Hindlimb muscle (tissue), 1 donor: ENCODE measurements at places on chromosomes 2 and 18.

DNA sequence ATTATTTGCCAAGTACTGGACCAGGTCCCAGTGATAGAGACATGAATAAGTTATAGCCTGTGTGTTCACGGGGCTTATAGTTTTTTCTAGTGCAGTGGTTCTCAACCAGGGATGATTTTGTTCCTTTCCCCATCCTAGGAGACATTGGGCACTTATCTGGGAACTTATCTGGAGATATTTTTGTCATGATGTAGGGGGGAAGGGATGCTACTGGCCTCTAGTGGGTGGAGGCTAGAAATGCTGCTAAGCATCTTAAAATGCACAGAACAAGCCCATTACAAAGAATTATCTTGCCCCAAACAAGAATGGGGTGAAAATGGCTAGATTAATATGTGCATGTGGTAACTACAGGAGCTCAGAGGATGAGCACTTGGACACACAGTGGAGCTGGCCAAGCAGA is 75.2 kb downstream of the KLHL29 start:
- no peak for DNase-seq

- no peak for DNase-seq
These were observed 335.3 kb downstream of the DLGAP1 start for GRCh38 chr18:4119813-4120212.

- DNase-seq, result no peak
These were observed 11.7 kb downstream of the GEMIN6 start for GRCh38 chr2:38789691-38790090.

DNA sequence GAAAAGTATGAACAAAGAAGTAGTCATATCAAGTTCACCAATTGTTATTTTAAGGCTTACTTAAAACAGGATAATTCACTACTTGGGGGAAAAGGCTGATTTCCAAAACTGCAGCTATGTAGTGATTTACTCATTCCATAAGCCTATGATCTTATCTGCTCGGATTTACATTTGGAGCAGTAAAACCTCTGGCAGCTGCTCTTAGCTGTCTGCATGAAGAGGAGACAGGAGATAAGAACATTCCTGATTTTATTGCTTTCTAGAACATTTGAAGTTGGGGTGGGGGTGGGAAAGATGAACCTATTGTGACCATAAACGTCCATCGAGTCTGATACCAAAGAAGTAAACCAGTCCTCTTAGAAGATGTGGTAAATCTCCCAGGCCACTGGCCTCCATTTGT is 120.9 kb downstream of the MMADHC start:
- no peak for DNase-seq

DNA sequence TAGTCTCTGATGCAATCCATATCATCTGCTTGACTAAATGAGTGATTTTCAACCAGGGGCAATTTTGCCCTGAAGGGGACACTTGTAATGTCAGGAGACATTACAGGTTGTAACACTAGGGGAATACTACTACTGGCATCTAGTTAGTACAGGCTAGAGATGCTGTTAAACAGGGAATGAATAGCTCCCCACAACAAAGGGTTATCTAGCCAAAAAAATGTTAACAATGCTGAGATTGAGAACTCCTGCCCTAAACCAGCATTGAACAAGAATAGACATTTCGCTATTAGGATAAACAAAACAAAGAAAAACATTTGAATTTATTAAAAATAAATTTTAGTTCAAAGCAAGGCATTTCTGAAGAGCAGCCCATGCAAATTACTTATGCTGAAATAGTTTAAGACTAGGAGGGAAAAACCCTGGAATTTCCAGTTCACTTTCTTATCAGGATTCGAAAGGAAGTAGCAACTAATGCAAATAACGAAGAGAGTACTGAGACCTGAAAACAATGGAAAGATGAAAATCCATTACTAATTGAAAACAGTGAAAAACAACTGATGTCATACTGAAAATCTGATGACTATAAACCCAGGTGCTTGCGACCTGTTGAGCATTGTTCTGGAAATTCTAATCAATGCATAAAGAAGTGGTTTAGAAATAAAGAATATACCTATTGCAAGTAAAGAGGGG is 53.1 kb downstream of the CAB39 start:
- DNase-seq, result no peak
